Glutamatergic neuron (in vitro differentiated cells): ENCODE measurements at places on chromosomes 5 and 9. TPM values are rescaled to one million over a fixed set of nuclear protein-coding genes. Genes with fewer than 3 reads are reported as not detected.

DNA sequence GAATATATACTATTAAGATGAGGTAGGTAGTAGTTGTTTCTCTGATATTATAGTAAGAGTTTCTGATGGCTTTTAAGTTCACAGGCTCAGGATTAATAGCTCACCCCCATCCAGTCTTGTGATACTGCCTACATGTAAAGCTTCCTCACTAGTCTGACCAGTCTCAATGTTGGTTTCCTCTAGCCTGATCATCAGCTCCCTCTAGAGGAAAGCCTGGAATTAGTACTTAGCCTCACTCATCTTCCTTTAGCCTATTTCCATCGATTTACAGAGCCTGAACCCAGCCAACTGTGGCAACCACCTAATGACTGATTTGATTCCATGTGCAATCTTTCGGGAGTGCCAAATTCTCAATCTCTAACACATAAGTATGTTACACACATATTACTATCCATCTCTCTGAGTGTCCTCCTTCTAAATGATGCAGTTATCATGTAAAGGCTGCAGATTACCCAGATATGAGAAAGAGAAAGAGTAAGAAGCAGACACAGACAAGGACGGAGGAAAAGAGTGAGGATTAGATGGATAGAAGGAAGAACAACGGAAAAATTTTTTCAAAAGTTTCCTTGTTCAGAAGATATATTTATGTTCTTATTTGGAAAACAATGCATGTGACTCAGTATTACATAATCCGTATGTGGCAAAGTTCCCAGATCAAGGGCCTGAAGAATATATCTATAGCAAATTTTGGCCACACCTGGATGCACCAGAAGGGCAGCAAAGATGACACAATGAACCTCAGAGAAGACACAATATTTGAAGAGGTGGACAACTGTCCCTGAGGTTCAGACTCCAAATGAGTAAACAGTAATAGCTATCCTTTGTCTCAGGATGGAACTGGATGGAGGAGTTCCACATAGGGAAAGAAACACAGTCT lies 333.7 kb downstream of the ELAVL2 start:
- H3K4me1 ChIP-seq, result peaks cover 16% of the 10 kb centered on the region
- no peaks in the 10 kb centered on the region for H3K27me3 ChIP-seq
- no peak overlapping the region for H3K27ac ChIP-seq
- H3K4me3 ChIP-seq, result no peak overlapping the region
- DNase-seq, result no peak
- no peaks in the 10 kb centered on the region for H3K36me3 ChIP-seq

GRCh38 chr5:33800241-33800950 lies 91.4 kb downstream of the ADAMTS12 start:
- no peak for DNase-seq
- H3K27me3 ChIP-seq, result no peaks in the 10 kb centered on the region
- H3K36me3 ChIP-seq, result no peaks in the 10 kb centered on the region

DNA sequence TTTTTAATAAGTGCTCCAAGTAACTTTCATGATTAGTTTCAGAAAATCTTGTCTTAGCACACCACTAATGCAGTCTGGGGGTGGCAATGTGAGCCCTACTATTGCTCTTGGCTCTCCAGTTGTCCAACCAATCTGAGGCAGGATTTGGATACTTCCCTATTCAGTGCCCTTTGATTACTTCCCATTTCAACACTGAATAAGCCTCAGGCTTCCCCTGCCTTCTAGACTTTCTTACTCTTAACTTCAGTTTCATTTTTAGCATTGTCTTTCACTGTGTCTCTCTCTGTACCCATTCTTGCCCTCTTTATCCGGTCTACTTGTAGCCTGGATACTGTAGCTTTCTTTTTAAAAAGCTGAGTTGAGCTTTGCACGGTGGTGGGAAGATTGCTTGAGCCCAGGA lies 186.1 kb downstream of the C9orf152 start:
- no peak overlapping the region for H3K4me3 ChIP-seq
- no peaks in the 10 kb centered on the region for H3K4me1 ChIP-seq
- H3K36me3 ChIP-seq, result no peaks in the 10 kb centered on the region
- no peak for DNase-seq
- H3K27me3 ChIP-seq, result no peaks in the 10 kb centered on the region
- H3K27ac ChIP-seq, result no peak overlapping the region

ANKRD34B gene
- total RNA-seq, result not detected

GABRB2 gene
- not detected for total RNA-seq

DNA sequence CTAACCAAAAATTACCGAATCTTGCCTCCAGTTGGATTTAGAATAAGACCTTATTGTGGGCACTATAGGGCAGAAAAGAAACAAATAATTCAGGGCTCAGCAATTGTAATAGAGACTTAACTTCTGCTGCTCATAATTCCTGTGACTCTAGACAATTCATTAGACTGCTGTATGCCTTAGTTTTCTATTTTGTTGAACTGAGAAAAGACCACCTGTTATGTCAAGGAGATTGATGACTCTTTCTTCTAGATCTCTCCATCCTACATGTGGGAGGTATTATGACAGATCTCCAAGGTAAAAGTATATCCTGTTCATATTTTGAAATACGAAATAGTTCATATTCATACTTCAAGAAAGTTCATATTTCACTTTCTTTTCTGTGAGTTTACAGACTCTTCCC lies 605.1 kb downstream of the PSAT1 start:
- no peak for DNase-seq
- no peaks in the 10 kb centered on the region for H3K4me1 ChIP-seq
- H3K4me3 ChIP-seq, result no peak overlapping the region
- H3K27me3 ChIP-seq, result no peaks in the 10 kb centered on the region
- H3K36me3 ChIP-seq, result no peaks in the 10 kb centered on the region

LCN1 gene
- total RNA-seq, result not detected

DNA sequence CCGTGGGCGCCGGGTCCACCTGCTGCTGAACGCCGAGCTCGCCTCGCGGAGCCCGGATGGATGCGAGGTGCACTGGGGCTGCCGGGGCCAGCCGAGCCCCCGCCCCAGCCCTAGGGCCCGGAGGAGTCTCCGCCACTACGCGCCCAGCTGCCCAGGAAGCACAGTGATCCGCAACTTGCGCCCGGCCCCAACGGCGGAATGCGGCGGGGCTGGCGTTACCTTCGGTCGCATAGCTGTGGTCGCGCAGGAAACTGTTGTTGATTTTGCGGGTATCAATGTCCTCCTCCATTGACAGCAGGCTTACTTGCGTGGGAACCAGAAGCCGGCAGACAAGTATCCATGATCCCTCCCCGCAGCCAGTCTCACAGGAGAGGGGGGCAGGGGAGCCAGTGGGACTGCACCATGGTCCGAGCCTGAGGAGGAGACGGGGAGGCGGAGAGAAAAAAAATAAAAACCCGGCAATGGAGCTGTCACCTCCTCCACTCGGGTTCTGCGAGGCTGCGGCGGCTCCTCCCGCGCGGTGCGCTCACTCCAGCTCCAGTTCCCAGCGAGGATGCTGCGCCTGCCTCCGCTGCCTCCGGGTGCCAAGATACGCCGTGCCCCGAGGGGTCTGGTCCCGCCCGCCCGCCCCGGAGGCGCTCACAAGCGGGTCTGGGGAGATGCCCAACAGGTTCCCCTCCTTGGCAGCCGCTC lies 628 bp downstream of the PPP2R2B start:
- peaks cover 8% of the 10 kb centered on the region for H3K27me3 ChIP-seq
- peak; percentile 62 for DNase-seq
- no peaks in the 10 kb centered on the region for H3K36me3 ChIP-seq

SH3GL2 gene
- total RNA-seq, result 8.1 TPM

DNA sequence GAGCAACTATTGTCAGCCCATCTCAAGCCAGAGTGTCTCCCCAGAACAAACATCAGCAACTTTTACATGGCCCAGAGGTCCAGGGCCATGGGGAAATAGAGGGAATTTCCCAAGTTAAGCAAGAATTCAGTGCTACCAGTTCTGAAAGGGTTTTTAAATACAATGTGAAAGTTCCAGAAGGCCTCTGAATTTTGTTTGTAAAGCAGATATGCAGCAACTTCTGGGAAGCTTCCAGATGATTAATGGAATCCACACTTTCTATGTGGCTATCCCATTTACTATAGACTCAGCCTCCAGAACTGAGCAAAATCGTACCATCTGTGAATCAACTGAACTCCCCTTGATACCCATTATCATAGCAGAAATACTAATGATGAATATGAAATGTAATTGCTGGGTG lies 93.8 kb downstream of the FEM1C start:
- no peak for DNase-seq
- H3K27me3 ChIP-seq, result no peaks in the 10 kb centered on the region

ST8SIA4 gene
- 12.6 TPM for total RNA-seq

GRCh38 chr9:136343121-136343883 lies 16.0 kb downstream of the GPSM1 start:
- no peaks in the 10 kb centered on the region for H3K4me1 ChIP-seq
- H3K27me3 ChIP-seq, result peaks cover 17% of the 10 kb centered on the region
- H3K36me3 ChIP-seq, result no peaks in the 10 kb centered on the region
- H3K4me3 ChIP-seq, result no peak overlapping the region

GRCh38 chr9:8579661-8580060 lies 780.1 kb upstream of the DMAC1 start:
- no peak overlapping the region for H3K27ac ChIP-seq
- peaks cover 11% of the 10 kb centered on the region for H3K36me3 ChIP-seq
- no peak overlapping the region for H3K4me3 ChIP-seq
- DNase-seq, result no peak

GRCh38 chr9:37034305-37034937 lies 353 bp upstream of the PAX5 start:
- peak; percentile 57 for DNase-seq
- H3K4me1 ChIP-seq, result peaks cover 16% of the 10 kb centered on the region
- H3K27me3 ChIP-seq, result peaks cover 24% of the 10 kb centered on the region
- peaks cover 5% of the 10 kb centered on the region for H3K36me3 ChIP-seq
- H3K27ac ChIP-seq, result no peak overlapping the region
- peak overlapping the region; percentile 87 for H3K4me3 ChIP-seq

NFIB gene
- total RNA-seq, result 1.5 TPM

DNA sequence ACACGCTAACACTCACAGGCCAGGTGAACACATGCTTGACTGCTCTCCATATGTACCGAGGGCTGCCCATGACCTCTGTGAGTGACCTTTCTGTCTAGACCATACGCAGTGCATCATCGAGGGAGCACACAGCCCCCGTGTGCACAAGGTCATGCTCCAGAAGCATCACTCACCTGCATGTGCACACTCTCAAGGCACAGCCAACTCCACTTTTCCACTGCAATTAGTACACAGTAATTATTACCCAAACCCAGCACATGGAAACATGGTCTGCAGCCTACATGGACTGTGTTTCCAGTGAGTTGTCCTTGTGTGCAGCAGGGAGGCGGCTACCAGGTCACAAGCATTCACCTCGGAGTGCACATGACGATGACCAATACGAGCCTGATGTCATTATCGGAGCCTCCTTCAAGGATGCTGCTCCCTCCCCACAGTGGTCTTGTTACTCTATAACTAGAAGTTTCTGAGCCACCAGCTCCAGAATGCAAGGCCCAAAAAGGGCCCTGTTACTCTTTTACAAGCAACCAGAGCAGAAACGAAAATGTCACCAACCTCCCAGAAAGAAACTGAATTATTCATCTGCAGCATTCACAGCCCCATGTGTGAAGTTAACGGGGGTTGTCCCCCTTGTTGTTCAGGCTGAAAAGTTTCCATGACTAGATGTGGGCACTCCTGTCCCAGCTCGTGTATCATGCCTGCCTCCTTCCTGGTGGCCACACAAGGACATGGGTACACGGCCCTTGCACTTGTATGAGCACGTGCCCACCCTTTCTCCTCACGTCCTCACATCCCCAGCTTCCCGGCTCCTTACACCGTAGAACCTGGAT lies 31.2 kb downstream of the SEMA4D start:
- peak overlapping the region; percentile 36 for H3K27ac ChIP-seq
- peak overlapping the region; percentile 15 for H3K4me3 ChIP-seq
- peaks cover 71% of the 10 kb centered on the region for H3K4me1 ChIP-seq
- no peaks in the 10 kb centered on the region for H3K36me3 ChIP-seq
- H3K27me3 ChIP-seq, result no peaks in the 10 kb centered on the region

DNA sequence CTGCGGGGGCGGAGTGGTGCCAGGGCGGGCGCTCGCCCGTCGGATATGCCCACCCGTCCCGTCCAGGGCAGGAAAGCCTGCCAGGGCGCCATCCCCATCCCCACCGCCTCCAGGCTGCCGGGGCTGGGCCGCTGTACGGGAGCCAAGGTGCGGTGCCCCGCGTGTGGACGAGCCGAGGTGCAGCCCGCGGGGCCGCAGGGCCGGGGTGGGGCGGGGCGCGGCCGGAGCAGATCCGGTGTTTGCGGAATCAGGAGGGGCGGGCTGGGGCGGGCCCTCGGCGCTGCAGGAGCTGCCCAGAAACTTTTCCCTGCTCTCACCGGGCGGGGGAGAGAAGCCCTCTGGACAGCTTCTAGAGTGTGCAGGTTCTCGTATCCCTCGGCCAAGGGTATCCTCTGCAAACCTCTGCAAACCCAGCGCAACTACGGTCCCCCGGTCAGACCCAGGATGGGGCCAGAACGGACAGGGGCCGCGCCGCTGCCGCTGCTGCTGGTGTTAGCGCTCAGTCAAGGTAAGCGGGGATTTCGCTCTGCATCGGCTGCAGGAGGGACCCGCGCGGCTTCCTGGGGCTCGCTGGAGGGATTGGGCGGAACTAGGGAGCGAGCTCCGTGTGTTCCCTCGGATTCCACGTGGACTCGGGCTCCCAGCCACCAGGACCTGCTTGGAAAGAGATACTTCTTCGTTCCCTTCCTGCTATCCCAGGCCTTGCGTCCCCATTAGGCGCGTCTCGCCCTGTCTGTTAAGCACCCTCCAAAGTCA lies at the start of gene ITGA2:
Gene ITGA2 (plus strand): TSS at position 328 of the 756 bp plus-strand sequence. CDS start 117 bp downstream, at position 445.
- DNase-seq, result peak; percentile 39
- no peak within 1 kb of the TSS for H3K27ac ChIP-seq
- no peaks in the 10 kb centered on the region for H3K4me1 ChIP-seq
- H3K36me3 ChIP-seq, result peaks cover 4% of the 10 kb centered on the region
- peaks cover 3% of the 10 kb centered on the region for H3K27me3 ChIP-seq

WWC1 gene
- 1.5 TPM for total RNA-seq

- no peaks in the 10 kb centered on the region for H3K36me3 ChIP-seq
- no peak overlapping the region for H3K4me3 ChIP-seq
- no peaks in the 10 kb centered on the region for H3K4me1 ChIP-seq
Observed at GRCh38 chr5:173452119-173452905, 124.1 kb upstream of the STC2 start.

DNA sequence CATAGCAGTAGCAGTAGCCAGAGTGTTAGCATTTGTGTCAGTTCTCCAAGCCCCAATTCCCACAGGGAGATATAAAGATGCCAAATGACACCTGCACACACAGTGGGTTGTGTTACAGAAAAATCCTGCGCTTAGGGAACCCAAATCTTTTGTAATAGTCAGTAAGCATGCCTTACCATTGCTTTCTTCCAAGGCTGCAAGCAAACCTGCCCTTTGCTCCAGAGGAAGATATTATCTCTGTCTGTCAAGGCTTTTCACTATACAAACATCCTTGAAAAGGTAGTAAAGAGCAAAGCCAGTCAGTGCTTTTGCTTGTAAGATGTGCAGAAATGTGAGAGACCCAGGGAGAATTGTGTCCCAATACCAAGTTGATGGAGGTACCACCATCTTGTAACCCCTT lies 2.9 kb downstream of the ANKDD1B start:
- DNase-seq, result no peak
- H3K4me1 ChIP-seq, result peaks cover 42% of the 10 kb centered on the region
- no peak overlapping the region for H3K27ac ChIP-seq
- H3K27me3 ChIP-seq, result peaks cover 4% of the 10 kb centered on the region
